T1000 (cell line): ENCODE measurements at places on chromosomes 6 and 20.

DNA sequence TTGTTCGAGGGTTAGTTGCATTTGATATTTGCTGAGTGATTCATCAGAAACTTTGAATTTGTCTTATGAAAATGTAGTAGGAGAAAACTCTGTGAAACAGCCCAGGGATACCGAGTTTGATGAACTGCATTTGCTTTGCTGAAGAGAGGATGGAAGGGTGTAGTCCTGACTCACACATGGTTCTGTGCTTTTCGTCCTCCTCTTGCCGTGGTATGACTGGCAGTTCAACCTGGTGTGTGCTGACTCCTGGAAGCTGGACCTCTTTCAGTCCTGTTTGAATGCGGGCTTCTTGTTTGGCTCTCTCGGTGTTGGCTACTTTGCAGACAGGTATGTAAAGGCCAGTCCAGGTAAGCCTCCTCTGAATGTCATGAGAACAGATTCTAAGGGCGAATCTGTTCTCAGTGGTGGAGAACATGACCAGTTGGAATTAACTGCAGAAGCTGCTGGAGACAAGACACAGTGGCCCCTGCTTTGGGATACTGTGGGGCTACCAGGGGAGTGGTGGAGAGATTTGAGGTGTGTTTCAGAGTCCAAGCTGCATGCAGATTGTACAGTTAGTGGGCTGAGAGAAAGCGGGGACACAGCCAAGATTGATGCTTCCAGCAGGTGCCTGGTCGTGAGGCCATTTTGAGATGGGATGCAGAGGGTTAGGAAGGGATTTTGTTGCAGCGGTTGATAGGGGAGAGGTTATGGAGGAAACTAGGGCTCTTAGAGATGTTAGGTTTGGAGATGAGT is 8.4 kb downstream of the SLC22A1 start:
- DNase-seq = no peak

DNA sequence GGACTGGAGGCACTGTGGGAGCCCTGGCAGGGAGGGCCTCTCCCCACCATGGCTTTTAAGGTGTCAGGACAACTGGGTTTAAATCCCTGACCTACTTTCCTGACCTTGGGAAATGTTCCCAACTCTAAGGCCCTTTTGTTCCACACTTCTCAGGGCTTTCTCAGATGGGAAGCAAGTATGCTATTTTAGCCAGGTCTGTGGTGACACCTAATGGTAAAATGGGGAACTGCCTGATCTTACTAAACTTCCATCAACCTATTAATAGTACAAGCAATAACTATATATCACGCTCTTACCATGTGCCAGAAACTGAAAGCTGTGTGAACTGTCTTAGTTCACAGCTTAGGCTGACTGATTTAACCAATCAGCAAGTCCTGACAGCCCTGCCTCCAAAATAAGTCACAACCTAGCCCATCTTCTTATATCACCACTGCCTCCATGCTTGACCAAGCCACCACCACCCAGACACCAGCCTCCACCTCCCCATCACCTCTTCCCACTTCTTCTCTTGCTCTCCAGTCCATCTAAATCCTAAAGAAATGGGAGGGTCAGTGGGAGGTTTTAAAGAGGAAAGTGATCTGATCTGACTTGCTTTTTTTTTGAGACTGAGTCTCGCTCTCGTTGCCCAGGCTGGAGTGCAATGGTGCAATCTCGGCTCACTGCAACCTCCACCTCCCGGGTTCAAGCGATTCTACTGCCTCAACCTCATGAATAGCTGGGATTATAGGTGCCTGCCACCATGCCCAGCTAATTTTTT is 6.9 kb upstream of the BLCAP start:
- peak; percentile 57 for DNase-seq

- no peak for DNase-seq
Measured at GRCh38 chr6:153849072-153849779, 189.8 kb upstream of the OPRM1 start.

DNA sequence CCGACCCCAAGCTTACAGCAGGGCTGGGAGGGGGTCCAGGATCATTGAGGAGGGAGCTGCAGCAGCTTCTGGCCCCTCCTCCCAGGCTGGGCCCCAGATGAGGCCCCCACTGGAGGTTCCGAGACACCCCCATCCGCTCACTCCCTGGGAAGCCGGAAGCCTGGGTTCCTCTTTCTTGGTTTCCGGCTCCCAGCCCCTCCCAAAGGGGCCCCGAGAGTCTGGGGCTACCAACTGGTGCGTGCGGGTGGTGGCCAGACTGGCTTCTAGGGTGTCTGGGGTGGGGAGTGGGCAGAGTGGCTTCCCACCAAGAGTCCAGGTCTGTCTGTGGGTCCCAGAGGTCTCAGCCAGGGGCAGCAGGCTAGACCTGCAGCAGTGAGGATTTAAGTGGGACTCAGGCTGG is 2.2 kb downstream of the RGS19 start:
- no peak for DNase-seq

- no peak for DNase-seq
Measured at GRCh38 chr6:18415671-18416340, 28.7 kb downstream of the RNF144B start.

DNA sequence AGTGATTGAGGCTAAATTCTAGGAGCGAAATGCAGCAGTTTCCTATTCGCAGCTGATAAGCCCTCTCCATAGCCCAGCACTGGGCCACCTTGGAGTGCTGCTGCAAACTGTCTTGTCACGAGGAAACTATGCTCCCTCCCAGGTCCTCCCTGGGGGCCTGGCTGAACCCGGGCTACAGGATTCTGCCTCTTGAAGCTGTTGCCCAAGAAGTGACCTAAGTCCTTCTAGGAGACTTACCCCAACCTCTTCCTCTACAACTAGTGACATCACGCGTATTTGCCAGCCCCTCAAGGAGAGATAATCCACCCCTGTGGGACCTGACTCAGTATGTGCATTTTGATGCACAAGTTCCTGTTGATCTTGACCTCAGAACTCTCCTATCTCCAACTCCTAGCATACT is 26.5 kb upstream of the ZFAND3 start:
- no peak for DNase-seq

DNA sequence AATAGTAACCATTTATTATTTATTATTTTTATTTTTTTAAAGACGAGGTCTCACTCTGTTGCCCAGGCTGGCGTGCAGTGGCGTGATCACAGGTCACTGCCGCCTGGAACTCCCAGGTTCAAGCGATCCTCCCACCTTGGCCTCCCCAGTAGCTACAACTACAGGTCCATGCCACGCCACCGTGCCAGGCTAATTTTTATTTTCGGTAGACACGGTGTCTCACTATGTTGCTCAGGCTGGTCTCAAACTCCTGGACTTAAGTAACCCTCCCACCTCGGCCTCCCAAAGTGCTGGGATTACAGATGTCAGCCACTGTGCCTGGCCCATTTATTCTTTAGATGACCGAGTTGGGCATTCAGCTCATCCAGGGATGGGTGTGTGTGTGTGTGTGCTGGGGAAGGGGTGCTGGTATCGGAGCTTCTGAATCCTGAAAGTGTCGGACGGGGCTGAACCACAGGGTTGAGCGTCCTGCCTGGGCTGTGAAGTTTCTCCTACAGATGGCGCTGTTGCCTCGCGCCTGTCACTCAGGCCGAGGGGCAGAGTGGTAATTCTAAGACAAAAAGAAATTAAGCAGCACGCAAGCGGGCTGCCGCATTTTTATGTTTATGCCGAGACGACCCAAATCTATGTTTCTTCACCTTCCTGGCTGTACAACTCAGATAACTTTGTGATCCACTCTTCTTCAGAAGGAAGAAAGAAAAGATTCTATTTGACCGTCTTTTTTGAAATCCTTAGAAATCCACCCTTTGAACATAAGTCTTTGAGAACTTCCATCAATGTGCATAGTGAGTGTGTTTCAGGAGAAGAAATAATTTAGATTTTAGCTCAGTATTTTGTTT is 252.8 kb downstream of the CDH26 start:
- DNase-seq = peak; percentile 3

GRCh38 chr6:42616716-42617115 is 52.9 kb downstream of the UBR2 start:
- DNase-seq = no peak

- no peak for DNase-seq
Measured at GRCh38 chr6:148934961-148935360, 188.1 kb downstream of the UST start.

- DNase-seq = no peak
Measured at GRCh38 chr6:159533568-159533967, 159.5 kb downstream of the SOD2 start.

DNA sequence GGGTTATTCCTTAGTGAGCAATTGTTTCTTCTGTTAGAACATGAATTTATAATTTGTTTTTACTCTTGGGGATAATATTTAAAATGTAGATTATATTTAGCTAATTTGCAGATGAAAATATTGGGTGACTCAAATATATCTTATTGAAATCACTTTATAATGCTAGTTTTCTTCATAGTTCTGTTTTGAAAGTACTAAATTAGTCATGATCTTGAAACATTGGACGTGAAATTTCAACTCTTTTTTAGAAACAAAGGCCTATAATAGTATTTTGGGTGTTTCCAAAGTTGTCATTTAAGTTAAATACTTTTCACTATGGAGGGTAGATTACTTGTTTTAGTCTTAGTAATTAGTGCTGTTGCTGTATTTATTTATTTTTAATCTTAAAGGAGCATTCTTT is 250.9 kb downstream of the UTRN start:
- DNase-seq = no peak

DNA sequence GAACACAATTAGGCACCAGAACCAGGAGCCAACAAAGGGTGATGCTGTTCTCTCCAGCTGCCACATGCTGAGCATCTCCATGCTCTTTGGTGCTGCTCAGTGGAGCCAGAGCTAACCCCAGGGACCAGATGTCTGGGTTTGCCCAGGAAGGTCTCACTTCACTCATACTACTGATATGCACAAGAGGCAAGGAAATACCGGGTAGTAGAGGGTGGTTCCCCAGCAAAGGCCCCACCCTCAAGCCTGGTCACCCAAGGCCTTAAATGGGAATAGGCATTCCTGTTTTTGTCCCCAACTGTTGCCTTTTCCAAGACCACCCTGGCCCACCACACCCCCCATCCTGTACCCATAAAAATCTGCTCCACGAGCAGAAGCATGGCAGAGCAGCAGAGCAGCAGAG is 204.5 kb upstream of the TAB2 start:
- no peak for DNase-seq

DNA sequence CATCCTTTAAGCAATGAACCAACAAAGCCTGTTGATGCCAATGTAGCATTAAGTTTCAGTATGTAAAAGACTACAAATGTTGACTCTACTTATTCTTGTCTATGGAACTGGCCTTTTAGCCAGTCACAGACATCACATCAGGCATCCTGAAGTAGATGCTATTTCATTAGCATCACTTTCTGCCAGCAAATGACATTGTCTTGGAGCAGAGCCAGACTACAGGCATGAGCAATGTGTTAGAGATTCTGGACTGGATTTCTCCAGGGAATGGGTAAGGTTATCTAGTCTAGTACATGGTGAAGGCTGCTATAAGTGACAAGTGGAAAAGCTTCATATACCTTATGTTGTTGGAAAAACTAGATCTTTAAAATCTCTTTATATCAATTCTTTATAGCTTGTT is 142.9 kb downstream of the ADGRB3 start:
- peak; percentile 2 for DNase-seq

DNA sequence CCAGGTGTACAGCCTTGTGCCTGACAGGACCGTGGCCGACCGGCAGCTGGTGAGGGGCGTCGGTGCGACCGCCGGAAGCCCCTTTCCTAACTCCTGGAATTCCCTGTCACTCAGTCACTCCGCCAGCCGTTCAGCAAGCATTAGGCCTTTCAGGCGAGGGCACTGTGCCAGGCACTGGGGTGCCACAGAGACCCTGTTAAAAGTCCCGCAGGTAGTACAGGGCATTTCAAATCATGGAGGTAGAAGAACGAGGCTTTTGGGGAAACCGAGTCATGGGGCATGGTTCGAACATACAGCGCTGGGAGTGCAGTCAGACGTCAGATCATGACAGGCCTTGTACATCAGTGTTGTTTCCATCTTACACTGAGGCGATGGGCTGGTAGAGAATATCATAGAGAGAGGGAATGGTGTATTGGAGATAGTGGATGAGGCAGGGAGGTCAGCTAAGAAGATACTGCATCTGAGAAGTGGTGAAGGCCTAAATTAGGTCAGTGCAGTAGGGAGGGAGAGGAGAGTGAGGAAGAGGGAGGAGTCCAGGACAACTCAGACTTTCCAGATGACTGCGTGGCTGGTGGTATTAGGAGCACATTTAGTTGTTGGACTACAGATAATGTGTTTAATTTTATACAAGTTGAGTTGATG is 892 bp upstream of the DXO start:
- no peak for DNase-seq

- DNase-seq = no peak
Measured at GRCh38 chr6:132304891-132305305, 96.4 kb downstream of the MOXD1 start.

GRCh38 chr6:163738725-163739407 is 324.3 kb downstream of the QKI start:
- DNase-seq = no peak

DNA sequence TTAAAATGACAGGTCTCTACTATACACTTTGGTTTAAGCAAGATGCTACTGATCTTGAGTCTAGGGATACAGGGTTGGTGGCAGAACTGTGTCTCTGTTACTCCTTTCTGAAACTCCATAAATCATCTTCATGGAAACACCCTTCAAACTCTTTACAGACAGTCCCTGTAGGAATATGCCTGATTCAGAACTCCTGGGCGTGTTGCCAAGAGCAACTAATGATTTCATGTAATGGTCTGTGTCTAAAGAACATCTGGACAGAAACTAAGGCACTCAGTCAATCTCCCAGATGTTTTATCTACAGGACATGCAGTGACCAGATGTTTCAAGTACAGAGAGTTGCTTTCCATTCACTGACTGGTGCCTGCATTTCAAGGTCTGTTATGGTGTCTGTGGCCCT is 464.4 kb upstream of the CHD6 start:
- DNase-seq = no peak
